ENCODE measurements at places on chromosomes 7 and 10.

DNA sequence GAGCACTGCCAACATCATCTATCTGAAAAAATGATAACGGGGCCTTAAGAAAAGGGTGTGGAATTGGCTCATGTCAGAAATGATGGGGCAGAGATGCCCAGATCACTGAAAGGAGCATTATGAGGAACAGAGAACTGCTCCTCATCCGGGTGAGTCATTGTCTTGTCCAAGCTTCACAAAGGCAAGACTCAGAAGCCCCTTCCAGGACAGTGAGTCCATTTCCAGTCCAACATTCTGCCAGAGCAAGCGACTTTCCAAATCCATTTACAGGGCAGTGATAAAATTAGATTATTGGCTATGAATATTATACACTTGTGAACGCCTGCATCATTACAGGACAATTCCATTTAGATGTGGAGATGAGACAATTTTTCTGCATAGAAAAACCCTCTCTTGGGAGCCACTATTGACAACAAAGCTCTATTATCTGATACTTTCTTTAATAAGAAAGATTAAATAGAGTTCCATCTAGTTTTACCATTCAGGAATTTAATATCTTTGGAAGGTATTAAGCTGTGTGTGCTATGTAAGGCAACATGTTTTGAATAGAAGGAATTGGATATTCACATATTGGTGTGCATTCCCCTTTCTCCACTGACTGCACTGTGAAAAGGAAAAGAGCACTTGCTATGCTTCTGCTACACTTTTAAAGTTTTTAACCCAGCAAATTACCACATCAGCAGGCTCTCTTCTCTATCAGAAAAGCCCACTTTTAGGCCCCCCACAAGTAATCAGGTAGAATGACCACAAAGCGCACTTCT, 159.6 kb downstream of the NRP1 start:
- no peak for DNase-seq

GRCh38 chr10:88379575-88379974, 203.5 kb downstream of the RNLS start:
- no peak for DNase-seq

- DNase-seq = no peak
Observed at GRCh38 chr7:106277976-106278375, 6.8 kb downstream of the NAMPT start.

- no peak for DNase-seq
Observed at GRCh38 chr10:93921338-93921737, 27.6 kb downstream of the SLC35G1 start.

DNA sequence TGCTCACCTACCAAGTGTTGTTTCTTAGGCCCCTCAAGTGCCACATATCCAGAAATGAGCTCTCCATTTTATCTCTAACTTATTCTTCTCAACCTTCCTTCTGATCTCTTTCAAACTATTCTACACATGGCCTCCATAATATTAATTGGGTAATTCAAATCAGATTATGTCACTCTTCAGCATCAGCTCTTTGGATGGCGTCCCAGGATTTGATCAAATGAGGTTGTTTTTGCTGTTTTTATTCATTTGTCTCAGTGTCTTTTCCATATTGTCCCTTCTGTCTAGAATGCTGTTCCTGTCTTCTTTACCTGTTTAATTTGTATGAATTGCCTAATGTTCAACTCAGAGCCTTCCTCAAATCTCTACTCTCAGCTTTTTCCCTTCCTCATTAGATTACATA, 234.6 kb upstream of the CXCL12 start:
- DNase-seq = no peak

DNA sequence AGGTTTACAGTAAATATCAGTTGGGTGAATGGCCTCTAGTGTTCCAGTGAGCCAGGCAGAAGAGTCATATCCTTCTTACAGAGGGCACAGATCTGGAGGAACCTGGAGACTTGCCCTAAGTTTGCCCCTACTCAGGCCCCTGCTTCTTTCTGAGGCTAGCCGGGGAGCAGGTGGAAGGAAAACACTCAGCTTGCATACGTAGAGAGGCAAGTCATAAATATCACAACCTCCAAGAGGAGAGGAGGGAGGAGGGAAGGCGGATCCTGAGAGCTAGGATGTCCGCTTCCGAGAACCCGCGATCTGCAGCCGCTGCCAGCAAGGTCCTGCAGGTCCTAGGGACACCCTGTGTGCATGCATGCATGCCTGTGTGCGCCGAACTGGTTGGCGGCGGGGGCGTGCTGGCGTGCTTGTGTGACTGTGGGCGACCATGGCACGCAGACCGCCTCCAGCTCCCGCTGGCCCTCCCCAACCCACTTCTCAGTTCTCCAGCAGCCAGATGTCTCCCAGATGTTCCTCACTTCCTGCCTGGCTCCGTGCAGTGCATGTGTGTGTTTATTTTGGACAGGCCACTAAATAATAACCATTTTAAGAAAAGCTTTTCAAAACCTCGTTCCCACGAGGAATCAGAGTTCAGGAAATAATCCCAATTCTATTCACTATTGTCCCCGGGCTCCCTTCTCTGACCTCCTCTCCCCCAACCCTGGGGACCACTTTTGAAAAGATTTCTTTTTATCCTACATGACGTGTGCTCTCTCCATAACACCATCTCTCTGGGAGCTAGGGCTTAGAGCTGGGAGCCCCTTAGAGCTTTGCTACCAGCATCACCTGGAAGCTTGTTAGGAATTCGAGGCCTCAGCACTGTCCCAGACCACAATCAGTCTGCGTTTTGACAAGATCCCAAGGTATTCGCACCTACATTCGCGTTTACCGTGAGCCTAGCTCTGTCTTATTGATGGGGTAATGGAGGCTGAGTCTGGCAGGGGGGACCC, 32.4 kb downstream of the UNC5B start:
- no peak for DNase-seq

- no peak for DNase-seq
Observed at GRCh38 chr7:117126676-117127075, 173.4 kb downstream of the ST7 start.
